ENCODE measurements at places on chromosomes 5 and 9.

DNA sequence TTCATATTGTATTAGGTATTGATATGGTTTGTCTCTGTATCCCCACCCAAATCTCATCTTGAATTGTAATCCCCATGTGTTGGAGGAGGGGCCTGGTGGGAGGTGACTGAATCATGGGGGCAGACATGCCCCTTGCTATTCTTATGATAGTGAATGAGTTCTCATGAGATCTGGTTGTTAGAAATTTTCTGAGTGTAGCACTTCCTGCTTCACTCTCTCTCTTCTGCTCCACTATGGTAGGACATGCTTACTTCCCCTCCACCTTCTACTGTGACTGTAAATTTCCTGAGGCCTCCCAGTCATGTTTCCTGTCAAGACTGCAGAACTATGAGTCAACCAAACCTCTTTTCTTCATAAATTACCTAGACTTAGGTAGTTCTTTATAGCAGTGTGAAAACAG lies 187.4 kb upstream of the SLC24A2 start:
- DNase-seq: no peak

GRCh38 chr5:169893571-169893970 lies 86.7 kb downstream of the INSYN2B start:
- peak; percentile 66 for DNase-seq

DNA sequence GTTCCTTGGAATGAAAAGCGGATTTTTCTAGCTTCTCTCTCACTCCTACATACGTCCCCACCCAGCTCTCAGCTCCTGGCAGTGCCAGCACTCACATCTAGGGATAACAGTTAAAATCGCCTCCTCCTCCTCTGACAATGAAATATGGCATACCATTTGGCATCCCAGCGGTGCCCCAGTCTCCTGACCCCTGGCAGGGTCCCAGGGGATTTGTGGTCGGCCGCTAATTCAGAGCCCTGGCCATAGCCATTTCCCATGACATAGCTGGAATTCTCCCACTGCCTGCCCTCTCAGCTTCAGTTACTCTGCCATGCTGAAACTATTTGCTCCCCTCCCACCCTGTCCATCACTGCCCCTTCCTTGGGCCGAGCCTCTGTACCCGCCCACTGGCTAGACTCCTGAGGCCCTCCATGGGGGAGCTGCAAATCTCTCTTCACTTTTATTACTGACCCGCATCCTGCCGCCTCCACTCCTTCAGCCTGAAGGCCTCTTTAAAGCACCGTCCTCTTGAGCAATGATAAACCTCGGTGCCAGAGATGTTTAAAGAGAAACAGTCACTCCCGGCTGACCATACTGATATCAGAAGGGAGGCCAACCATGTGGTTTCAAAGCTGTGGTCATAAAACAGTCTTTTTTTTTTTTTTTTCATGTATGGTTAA lies 139.8 kb downstream of the SLIT3 start:
- peak; percentile 98 for DNase-seq

DNA sequence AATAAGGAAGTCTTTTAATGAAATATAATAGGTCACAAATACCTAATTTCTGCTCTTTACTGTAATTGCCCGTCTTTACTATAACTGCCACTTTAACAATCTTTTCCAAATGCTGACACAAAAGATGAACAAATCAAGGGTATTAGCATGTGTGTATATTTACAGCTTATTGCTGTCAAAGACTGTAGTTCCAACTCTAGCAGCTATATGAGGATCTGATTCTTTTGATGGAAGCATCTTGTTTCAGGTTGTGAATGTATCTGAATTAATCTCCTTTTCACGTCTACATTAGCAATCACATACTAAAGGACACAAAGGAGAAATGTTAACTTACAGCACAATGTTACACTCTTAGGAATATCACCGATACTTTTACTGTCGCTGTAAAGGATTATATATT lies 27.9 kb downstream of the RFX3 start:
- peak; percentile 14 for DNase-seq

- DNase-seq: no peak
These were observed 19.2 kb downstream of the WNK2 start for GRCh38 chr9:93203026-93203717.

- no peak for DNase-seq
These were observed 104.7 kb downstream of the FBXW11 start for GRCh38 chr5:171901764-171902163.

DNA sequence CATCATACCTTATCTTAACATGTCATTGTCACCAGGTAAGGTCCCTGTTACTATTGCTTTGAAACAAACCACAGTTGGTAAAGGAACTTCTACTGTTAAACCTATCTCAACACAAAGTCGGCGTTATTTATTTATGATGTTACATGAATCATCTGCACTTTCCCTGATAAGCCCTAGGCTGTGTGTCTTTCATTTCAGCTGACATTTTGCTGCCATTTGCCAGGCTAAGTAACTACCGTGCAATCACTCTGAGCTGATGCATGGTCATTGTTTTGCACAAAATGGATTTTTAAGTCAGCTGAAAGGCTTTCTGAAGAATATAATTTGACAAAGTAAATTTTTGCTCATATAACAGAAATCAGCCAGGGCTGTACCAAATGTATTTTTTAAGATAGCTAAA lies 546.5 kb downstream of the ZNF608 start:
- peak; percentile 1 for DNase-seq

DNA sequence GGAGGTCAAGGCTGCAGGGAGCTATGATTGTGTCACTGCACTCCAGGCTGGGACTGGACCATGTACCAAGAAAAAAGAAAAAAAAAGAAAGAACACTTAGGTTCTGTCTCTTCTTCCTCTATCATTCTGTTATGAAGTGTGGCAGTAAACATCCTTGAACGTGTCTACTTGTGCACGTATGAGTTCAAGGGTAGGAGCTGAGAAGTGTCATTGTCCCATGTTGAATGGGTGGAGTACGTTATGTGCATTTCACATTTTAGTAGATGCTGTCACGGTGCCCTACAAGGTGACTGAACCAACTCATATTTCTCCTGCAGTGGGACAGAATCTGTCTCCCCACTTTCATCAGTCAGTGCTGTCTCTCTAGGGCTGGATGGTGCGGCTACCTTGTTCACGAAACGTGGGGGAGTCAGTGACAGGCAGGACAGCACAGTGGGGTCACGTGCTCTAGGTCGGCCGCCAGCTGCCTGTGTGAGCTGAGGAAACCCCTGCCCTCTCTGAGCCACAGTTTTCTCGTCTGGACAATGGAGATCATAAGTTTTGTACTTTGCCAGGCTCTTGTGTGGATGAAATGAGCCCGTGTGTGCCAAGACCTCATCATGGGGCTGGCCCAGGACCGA lies 47.2 kb downstream of the GTF3C4 start:
- DNase-seq: no peak

DNA sequence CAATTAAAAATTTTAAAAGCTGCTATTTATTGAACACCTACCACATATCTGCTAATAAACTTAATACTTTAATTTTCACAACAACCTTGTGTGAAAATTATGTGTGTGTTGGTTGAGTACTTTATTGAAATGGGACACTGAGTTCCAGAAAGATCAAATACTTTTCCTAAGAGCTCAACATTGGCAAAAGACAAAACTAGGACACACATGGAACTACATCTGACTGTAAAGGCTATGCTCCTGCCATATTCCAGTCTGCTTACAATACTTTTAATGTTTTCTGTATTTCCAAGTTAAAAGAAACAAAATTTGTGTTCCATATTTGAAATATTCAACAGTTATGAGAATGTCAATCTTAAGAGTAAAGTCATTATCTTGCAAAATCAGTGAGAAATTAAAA lies 111.8 kb downstream of the RFX3 start:
- DNase-seq: no peak

GRCh38 chr5:143006501-143006900 lies 236.3 kb downstream of the ARHGAP26 start:
- no peak for DNase-seq

GRCh38 chr9:114086009-114086408 lies 7.9 kb upstream of the AMBP start:
- no peak for DNase-seq

GRCh38 chr5:22910523-22910922 lies 57.4 kb upstream of the CDH12 start:
- DNase-seq: no peak

DNA sequence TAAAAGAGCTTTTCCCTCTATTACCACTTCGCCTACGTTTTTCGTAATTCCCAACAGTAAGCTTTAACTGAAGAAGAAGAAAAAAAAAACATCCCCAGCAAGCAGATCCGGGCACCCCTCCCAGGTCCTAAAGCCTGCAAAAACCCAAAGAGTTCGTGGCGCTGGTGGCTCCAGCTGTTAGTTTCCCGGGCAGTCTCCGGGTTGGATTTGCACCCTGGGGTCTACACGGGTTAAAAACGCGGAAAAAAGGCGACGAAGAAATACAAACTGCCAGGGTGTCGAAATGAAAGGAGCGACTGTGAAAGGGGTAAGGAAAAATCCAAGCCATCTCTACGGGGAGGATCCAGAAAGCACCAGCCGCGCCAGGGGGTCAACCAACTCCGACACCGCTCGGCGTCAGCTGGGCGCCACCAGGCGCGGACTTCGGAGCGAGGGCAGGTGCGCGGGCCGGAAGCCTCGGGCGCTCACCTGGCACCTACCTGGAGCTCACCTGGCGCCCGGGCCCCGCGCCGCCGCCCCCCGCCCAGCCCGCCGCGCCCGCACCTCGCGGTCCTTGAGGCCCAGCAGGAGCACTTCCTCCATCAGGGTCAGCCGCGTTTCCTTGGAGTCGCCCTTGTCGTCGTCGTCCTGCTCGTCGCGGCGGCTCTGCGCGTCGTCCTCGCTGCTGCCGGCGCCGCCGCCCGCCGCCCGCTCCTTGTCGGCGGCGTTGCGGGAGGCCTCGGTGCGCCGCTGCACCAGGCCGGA lies 680 bp downstream of the GOLPH3 start:
- peak; percentile 65 for DNase-seq

DNA sequence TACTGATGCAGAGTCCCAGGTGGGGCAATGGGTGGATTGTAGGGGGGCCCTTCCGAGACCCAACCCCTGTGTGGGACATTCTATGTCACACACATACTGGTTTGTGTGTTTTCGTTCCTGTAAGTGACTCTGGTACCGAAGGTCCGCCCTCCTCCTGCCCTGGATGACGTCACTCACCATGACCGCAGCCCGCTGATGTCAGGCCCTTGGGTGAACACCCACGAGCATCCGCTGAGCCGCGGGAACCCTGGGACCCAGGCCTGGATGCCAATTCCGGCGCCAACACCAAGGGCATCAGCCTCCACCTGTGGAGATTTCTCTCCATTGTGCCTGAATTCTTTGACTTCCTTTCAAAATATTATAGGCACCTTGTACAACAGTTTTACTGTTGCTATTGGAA lies 184.3 kb downstream of the MTRR start:
- DNase-seq: no peak

DNA sequence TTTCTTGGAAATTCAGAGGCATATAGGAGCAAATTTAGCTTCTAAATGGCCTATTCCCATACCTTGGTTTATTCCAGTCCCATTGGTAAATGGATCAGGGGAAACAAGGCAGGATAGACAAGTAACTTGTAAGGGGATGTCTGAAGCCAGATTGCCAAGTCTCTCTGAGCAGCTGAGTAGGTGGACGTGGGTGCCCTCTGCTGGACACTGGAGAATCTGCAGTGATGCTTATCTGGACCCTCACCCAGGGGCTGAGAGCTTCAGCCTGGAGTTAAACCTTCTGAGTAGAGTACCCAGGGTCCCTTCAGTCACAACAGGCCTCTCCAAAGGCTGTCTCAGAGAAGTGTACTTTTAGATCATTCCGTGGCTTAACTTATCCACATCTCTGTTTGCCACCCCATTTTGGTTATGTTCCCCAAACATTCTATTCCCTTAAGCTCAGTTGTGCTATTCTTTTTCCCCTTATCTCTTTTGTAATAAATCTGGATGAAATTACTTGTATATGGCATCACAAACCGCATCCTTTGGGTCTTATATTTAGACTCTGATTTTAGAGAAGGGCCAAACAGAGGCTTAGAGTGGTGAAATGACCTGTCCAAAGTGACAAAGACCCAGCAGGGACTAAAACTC lies 218.3 kb upstream of the GLRA1 start:
- DNase-seq: peak; percentile 75

- DNase-seq: no peak
These were observed 5.3 kb upstream of the RXRA start for GRCh38 chr9:134320868-134321471.

DNA sequence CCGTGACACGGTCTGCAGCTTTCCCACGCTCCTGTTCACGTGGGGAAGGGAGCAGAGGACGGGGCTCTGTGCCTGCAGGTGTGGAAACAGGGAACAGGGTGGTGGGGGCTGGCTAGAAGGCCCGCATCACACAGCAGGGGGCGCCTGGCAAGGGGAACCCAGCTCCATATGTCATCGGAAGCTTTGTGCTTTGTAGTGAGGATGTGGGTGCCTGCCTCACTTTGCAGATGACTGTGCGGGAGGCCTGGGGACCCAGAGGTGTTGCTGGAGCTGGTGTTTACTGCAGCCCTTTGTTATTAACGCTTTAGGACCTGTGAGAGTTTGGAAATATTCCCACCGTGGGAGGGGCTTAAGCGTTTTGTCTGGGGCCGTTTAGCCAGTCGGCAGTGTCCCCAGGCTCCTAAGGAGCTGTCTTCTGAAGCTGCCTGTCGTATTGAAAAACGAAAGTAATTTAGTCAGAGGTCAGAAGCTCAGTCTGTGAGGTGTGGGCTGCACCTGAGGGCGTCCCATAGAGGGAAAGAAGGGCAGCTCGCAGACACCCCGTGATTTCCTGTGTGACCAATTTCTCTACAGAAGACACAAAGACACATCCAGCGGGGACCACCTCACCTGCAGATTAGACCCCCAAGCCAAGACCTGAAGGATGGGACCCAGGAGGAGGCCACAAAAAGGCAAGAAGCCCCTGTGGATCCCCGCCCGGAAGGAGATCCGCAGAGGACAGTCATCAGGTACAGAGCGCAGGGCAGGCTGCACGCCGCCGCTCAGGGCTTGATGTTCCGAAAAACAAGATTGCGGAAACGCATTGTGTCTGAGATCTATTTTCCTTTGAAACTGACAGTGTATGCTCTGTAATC lies 9.1 kb downstream of the MAN1B1 start:
- no peak for DNase-seq

- no peak for DNase-seq
These were observed 177.1 kb downstream of the NR3C1 start for GRCh38 chr5:143226361-143226760.
